Fibroblast of skin of scalp (primary cell): ENCODE measurements at places on chromosomes 5 and 9.

- DNase-seq = no peak
Measured at GRCh38 chr9:17535176-17535575, 43.7 kb upstream of the SH3GL2 start.

DNA sequence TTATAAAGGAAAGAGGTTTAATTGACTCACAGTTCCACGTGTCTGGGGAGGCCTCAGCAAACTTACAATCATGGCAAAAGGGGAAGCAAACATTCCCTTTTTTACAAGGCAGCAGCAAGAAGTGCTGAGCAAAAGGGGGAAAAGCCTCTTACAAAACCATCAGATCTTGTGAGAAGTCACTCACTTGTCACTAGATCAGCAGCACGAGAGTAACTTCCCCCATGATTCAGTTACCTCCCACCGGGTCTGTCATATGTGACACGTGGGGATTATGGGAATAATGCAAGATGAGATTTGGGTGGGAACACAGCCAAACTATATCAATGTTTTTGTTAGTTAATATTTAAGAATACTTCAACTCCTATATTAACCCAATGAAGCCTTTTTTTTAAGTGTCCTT lies 275.2 kb upstream of the CDH9 start:
- no peak for DNase-seq

DNA sequence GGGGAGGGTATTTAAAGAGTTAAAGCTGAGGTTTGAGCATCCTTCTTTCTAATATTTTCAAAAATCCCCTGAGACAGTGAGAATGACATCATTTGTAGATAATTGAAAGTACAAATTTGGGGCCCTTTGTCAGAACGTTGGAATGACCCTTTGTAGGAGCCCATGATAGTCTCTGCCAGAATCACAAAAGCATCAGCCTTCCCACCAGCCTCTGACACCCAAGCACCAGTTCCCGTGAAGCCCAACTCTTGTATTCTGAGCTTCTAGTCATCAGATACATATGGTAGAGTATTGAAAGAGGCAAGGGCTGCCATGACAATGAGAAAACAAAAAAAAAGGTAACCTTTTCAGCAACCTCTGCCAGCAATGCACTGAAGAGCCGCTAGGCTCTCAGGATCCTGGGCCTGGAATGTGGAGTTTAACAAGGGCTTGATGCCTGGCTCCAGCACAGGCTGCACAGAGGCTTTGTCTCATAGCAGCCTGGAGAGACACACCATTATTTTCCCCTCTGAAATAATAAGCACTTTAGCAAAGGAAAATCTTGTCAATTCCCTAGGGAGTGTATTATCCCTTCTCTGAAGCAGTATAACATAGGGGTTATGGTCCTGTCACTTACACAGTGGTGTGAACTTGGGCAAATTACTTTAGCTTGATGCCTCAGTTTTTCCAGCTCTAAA lies 114.4 kb downstream of the ZNF608 start:
- DNase-seq = peak; percentile 67

DNA sequence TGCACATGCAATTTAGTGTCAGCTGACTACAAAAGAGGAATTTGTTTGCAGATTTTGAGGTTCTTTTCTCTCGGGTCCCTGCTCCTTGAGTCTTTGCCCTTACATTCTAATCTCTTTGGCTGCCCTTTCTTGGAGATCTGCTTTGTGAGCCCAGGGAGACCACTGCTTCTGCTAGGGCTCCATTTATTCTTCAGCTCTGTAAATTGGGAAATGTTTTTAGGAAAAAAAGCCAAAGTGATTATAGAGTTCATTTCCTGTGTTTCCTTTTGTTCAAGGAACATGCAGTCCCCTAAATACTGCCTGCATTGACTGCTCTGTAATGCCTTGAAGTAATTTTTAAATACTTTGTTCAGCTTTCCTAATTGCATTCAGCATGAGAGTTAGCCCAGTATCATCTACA lies 197.4 kb downstream of the CSNK1G3 start:
- DNase-seq = no peak

DNA sequence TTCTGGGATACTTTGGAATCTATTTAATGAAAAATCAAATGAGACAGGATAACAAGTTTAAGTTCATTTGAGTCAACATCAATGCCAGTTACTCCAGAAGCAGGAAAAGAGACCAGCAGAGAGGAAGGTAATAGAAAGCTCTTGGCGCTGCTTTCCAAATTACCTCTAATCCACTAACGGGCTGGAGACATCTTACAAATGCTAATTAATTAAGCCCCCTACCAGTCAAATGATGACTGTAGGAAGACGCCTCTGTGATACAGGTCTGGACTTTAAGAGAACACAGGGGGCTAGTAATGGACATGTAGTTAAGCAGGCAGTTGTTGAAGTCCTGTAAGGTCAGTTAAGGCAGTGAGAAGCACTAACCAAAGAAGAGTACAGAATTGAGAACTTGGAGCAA lies 65.3 kb upstream of the HTR4 start:
- DNase-seq = no peak

GRCh38 chr9:114701988-114702387 lies 20.0 kb upstream of the TEX48 start:
- no peak for DNase-seq

GRCh38 chr5:73899055-73899454 lies 273.1 kb downstream of the ARHGEF28 start:
- DNase-seq = no peak
